ENCODE measurements at places on chromosomes 6 and 20.

- DNase-seq = no peak
These were observed 22.9 kb upstream of the JAG1 start for GRCh38 chr20:10696650-10697049.

GRCh38 chr6:13485923-13486562 is 1.4 kb downstream of the GFOD1 start:
- peak; percentile 67 for DNase-seq

DNA sequence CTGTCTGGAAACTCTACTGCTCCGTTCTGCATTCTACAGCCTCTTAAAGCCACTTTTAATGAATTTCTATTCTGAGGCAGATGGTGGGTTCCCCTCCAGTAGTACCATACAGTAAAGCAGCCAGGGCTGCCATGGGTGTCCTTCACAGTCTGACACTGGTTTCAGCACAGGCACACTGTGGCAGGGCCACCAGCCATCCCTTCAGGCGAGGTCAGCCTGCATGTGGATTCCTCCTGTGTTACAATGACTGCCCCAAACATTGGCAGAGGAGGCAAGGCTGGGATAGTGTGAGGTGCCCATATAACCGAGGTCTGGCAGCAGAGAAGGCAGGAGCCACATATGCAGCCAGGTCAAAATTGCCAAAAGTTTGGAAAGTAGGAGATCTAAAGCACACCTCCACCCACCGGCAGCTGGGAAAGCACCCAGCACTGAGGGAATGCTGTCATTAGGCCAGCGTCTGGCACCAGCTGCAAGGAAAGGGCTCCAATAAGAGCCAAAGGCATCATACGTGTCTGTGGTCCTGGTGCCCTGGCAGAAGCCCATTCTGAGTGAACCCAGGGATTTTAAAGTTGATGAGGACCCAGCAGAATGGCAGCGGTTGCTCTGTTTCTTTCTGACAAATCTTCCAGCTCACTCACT is 24.0 kb downstream of the STK35 start:
- no peak for DNase-seq

- DNase-seq = no peak
These were observed 88.2 kb downstream of the PLG start for GRCh38 chr6:160790028-160790792.

GRCh38 chr6:81331526-81331925 is 421.0 kb downstream of the TENT5A start:
- no peak for DNase-seq

DNA sequence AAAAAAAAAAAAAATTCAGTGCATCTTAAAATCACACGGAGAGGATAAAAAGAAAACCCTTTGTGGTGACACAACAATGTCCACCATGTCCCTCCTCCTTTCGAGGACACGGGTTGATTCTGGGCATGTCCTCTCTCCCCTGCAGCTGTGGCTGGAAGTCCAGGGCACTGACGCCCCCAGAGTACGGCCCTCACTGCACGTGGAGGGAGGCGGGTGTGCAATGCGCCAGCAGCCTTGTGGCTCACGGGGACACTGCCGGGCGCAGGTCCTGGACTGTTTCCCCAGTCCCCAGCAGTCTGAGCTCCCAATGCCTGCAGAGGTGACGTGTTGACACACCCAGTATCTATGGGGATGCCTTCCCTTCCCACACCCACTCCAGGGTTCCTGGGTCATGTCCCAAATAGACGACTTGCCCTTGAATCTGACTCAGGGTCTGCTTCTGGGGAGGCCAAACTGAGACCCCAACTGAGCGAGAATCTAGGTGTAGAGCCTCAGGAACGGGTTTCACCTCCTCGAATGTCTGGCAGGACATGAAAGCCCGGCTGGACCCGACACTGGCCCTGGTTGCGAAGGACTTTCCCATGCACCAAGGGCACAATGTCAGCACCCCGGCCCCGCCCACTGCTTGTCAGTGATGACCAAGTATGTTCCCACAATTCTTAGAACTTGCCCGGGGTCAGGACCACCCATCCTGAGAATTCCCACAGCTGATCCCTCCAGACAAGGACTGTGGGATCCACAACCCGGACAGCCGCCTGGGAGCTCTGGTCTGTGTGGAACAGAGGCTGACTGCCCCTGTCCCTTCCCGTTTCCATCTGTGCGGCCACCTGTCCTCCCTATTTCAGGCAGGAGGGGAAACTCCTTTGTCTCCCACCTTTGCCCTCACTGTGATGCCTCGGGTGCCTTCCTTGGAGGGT is 425.1 kb upstream of the SULF2 start:
- DNase-seq = no peak

- no peak for DNase-seq
These were observed 14.1 kb downstream of the DAAM2 start for GRCh38 chr6:39806278-39806677.

GRCh38 chr6:13250703-13251102 is 77.6 kb downstream of the TBC1D7 start:
- DNase-seq = no peak

GRCh38 chr20:36872852-36873251 is 3.1 kb upstream of the TLDC2 start:
- peak; percentile 17 for DNase-seq

GRCh38 chr6:25991785-25992412 is 29.3 kb downstream of the TRIM38 start:
- peak; percentile 57 for DNase-seq

- DNase-seq = no peak
These were observed 244.8 kb upstream of the TENT5A start for GRCh38 chr6:81997090-81997926.

DNA sequence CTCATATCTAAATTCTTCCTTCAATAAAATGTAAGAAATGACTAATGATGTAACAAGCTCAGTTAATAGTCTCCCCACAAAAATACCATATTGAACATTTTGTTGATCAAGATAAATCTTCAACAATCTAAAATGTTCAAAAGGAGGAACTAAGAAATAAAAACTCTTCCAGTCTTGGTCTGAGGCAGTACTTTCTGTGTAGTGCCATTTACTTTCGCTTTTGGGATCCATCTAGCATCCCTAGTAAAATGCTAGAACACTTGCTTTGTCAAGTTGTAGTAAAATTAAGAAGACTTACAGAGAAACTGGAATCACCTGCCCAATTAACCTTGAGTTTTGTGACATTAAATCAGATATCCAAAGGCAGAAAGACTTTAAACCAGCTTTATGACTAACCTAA is 246.4 kb downstream of the KHDRBS2 start:
- no peak for DNase-seq

GRCh38 chr6:98669371-98669770 is 165.0 kb upstream of the POU3F2 start:
- DNase-seq = peak; percentile 19

DNA sequence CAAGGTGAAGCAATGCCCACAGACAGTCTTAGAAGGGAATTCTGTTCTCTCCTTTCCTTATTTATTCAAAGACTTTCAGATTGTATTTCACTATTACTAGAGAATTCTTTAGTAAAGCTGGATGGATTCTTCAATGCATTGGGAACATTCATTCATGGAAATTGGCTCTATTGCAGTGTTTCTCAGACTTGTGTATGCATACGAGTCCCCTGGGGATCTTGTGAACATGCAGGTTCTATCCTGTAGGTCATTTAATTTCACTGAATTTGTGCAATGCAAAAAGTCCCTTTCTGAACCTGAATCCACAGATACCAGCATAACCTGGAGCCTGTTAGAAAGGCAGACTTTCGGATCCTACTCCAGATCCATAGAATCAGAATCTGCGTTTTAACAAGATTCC is 160.9 kb upstream of the AHI1 start:
- no peak for DNase-seq

DNA sequence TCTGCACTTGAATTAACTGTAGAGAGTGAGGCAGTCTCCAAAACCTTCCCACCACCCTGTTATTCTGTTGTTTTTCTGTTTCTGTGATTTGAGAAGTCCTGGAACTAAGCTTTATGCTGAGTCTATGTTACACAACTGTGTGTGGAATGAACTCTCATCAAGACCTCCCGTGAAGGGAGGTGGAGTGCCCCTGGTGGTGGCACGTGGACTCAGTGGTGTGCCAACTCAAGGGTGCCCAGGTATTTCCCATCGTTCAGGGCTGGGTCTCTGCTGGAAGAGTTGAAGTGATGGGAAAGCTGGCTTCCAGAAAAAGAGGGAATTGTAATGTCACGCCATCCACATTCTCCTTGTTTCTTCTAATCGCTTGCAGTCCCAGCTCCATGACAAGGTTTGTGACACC is 374.2 kb downstream of the SMOC2 start:
- no peak for DNase-seq

- DNase-seq = no peak
These were observed 26.7 kb upstream of the TTPAL start for GRCh38 chr20:44448753-44449546.

GRCh38 chr6:47413752-47414422 is 63.7 kb upstream of the CD2AP start:
- peak; percentile 42 for DNase-seq

DNA sequence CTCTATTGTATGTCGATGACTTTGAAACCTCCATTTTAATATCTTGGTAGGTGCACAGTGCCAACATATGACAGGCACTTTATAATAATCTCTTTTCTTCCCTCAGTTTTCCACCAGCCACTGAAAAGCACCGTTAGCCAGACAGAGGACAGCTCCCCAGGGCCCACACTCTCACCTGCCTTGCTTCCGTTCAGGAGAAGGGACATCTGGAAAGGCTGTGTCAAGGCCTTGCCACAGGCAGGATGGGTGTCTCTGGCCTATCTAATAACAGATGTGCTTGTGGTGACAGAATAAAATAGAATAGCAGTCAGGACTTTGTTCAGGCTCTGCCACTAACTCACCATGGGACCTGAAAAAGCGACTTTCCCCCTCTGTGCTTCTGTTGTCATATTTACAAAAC is 75.5 kb upstream of the CCDC167 start:
- DNase-seq = no peak

- no peak for DNase-seq
These were observed 14.8 kb upstream of the ADRM1 start for GRCh38 chr20:62287759-62288534.

DNA sequence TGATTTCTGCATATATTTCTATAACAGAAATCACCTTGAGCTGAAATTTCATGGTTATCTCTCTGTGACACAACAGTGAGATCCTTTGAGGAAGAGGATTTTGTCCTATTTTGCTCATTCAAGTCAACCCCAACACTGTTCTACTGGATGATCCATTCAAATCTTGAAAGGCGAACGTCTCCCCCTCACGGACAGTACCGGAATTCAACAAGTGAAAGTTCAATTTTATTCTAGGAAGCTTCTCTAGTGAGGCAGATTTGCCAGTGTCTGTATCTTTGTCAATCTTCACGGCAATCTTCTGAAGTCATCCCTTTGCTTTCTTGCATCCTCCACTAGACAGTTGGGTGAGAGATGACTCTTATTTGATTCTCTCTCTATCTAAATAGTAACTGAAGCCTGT is 91.7 kb upstream of the PDE7B start:
- no peak for DNase-seq

DNA sequence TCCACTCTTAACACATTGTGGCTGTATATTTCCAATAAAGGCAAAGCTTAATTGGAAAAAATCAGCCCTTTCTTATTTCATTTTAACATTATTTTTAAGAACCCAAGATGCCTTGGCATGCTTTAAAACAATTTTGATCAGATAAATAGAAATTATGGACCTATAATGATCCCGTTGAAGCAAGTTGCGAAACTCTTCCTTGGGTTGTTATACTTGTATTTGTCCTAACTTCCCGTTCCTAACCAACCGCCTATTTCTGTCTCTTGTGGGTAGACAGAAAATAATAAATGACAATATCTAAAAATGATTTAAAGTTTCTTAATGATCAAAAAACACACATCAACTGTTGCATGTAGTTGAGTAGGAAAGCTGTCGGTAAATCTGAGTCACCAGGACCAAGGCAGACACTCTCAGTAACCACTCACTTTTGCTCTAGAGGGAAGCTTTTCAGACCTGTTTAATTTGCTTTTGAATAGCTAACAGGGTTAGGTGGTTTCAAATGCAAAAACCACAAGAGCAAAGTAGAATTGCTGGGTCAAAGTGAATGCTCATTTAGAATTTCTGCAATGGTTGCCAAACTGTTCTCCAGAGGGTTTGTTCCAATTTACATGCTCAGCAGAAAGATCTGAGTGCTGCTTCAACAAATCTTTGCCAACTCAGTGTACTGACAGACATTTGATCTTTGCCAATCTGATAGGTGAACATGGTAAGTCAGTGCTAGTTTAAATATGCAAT is 34.2 kb upstream of the KCNK5 start:
- DNase-seq = no peak

DNA sequence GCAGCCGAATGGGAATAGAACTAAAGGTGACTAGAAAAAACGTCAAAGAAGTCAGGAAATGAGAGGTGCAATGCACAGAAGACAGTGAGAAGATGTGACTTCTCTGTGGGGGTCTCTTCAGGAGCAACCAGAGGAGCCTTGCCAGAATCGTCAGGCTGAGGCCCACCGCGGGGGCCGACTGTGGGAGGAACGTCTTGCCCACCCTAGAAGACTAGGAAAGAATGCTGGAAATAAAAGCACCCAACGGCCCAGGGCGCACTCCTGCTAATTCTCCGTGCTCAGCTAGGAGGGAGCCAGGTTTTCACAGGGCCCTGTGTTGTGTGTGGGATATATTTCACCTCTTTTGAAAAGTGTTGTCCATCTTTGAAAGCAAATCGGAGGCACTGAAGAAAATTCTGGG is 129.2 kb downstream of the SMOC2 start:
- no peak for DNase-seq

DNA sequence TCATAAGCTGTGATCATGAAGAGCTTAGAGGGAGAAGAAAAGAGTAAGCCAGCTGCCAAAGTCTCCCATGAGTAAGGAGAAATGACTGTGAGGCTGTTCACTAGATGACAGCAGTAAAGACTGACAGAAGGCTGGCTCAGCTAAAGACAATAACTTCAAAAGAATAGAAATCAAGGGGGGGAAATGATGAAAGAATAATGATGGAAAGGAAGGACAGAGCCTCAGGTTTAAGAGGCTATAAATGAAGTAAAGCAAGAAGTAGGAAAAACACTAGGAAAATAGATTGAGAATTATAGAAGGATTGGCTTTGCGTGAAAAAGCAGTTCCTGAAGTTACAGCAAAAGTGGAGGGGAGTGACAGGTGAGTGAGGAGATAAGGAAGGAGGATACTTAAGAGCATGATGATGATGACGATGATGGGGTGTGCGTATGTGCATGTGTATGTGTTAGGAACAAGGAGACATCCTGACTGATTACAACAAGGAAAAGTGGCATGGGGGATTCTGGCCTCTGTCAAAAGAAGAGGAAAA is 48.2 kb downstream of the HBS1L start:
- no peak for DNase-seq

- peak; percentile 63 for DNase-seq
These were observed 30.1 kb upstream of the SLC16A10 start for GRCh38 chr6:111057074-111057752.

DNA sequence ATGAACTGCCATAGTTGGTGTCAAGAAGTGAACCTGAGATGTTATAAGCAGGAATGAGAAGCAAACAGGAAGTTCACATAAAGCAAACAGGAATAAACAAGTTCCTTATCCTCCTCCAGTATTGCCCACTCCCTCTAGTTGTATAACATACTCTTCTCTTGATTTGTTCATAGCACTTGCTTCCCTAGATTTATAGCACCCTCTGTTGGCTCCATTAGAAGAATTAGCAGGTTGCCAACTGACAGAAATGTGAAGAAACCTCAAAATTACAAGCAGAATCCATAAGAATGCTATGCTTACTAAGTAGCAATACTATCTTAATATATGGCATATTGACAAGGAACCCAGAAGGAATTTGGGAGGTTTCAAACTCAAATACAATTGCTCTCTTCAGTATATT is 195.4 kb downstream of the TBX18 start:
- peak; percentile 50 for DNase-seq
